Mesenteric fat pad (tissue), 1 donor: ENCODE measurements at places on chromosomes 5 and 9. TPM values are rescaled to one million over a fixed set of nuclear protein-coding genes. Genes with fewer than 3 reads are reported as not detected.

DNA sequence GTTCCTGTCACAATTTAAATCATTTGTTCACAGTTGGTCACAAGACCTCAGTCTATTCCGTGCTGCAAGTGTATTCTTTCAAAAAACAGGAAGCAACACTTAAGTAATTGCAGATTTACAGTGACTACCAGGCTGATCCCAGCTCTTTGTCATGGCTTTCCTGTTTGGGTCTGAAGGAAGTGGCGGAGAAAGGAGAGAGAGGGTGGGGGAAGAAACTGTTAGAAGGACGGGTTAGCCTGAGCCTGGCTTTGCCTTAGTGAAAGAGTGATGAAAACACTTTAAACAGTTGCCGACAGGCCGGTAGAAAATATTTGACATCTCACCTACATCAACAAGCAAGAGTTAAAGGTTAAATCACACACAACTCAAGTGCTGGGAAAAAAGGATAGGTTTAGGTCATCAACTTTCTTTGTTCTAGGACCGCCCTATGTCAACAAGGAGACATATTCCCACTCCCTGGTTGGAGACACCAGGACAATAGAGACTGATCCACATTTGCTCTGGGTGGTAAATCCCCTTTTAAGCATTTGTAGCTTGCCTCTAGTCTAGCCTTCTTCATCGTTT lies 102.2 kb upstream of the DAB2 start:
- no peak for DNase-seq

DNA sequence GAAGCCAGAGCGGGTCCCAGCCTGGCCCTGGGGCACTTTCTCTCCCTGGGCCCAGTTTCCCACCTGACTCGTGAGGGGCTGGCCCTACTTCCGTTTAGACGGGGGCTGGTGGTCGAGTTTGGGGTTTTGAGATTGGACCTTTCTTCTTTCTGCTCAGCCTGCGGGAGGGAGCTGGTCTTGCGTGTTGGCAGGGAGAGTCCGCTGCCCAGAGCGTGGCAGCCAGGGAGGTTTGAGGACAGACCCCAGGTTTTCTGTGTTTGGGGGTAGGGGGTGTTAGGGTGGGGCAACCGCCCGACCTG lies 6.0 kb upstream of the PITX1 start:
- DNase-seq: no peak

GRCh38 chr5:81848362-81848880 lies 97.5 kb upstream of the SSBP2 start:
- no peak for DNase-seq

- no peak for DNase-seq
These were observed 610.5 kb upstream of the ITGA1 start for GRCh38 chr5:52177193-52177592.

GRCh38 chr5:135188233-135188914 lies 154.3 kb upstream of the PITX1 start:
- no peak for DNase-seq

LCN10 gene
- total RNA-seq: 9.2 TPM

ANKDD1B gene
- total RNA-seq: 0.64 TPM

UBE2QL1 gene
- total RNA-seq: 0.61 TPM
